ENCODE measurements at places on chromosomes 1 and 21.

GRCh38 chr21:14523234-14523633 is 22.9 kb downstream of the SAMSN1 start:
- no peak for DNase-seq

GRCh38 chr1:228974273-228974672 is 239.0 kb downstream of the RHOU start:
- no peak for DNase-seq

DNA sequence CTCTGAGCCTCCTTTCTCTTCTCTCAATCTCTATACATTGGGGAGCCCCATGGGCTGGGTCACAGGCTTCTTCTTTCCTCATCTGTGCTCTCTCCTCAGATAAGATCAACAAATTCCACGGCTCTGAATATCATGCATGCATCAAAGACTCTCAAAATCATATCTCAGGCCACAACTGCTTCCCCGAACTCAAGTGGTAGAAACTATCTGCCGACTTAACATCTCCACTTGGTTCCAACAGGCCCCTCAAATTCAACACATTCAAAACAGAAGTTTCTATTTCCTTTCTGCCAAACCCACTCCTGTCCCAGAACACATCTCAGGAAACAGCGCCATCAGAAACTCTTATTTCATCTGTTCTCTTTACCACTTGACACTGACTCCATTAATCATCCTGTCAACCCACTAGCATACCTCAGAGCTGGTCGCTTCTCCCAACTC is 16.7 kb downstream of the DDX59 start:
- DNase-seq = no peak

- no peak for DNase-seq
Observed at GRCh38 chr1:41017141-41018017, 4.1 kb downstream of the SLFNL1 start.

GRCh38 chr1:40796939-40797667 is 13.5 kb downstream of the KCNQ4 start:
- no peak for DNase-seq

- DNase-seq = no peak
Observed at GRCh38 chr1:154798645-154799044, 71.4 kb downstream of the KCNN3 start.

DNA sequence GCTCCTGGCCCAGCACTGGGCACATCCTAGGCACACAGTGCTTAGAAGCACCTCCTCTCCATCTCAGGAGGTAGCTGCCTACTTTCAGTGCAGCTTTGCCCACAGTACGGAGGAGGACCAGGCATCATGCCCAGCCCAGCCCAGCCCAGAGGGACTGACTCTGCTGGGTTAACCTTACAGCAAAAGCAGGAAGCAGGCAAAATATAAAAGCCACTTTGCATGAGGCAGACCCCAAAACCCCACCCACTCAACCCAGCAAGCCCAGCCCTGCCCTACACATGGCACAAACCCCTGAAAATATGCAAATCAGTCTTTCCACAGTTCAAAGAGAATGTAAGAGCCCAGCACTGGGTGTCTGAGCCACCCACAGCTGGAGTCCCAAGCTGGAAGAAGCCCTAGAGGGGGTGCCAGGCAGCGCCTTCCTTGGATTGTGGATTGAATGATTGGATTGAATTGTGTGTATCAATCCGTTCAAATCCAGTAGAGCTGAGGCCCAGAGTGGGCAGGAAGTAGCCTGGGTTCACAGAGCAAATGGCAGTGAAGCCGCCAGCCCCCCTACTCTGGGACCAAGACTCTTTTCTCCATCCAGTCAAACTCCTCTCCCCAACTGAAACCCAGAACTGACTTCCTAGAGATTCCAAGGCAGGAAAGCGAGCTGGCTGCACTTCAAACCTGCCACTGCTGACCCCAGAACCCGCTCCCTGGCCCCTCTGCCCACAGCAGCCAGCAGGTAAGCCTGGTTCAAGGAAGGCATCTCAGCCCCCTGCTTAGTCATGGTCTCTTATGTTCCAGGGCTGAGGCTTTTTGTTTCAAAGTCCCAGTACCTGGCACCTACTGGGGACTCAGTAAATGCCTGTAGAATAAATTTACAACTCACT is 117.7 kb downstream of the LACTBL1 start:
- DNase-seq = no peak

DNA sequence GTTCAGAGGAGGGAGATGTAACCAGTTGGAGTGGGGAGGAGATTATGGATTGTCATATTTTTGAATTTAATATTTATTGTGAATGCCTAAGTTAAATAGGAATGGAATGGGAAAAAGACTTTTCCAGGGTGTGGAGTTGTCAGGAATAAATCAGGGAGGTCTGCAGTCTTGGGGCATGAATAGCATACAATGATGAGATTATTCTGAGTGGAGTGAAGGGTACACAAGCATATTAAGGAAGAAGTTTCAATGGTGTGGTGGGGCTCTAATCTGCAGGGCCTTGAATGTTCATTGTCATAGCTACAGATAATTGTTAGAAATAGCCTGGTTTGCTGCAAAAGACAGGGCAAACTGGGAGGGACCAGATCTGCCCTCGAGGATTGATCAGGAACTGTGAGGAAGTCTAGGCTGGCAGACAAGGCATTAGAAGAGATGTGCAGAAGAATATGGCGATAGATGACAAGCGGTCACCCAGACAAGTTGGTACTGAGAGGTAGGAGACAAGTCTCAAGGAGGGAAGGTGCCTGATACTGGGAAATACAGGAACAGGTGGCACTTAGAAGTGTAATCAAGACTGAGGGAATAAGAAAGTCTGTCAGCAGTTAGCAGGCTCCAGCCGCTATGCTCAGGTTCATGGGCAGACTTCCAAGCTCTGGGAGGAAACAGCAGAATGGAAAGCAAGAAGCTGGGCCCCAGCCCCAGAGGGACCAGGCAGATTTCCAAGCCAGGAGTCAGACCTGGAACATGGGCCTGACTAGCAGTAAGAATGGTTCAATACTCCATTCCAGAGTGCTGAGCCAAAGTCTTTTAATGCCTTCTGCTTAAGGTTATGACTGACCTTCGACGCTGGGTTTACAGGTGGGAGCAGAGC is 20.9 kb upstream of the RGL1 start:
- DNase-seq = no peak

- DNase-seq = no peak
Observed at GRCh38 chr1:93565496-93566206, 116.0 kb downstream of the BCAR3 start.

DNA sequence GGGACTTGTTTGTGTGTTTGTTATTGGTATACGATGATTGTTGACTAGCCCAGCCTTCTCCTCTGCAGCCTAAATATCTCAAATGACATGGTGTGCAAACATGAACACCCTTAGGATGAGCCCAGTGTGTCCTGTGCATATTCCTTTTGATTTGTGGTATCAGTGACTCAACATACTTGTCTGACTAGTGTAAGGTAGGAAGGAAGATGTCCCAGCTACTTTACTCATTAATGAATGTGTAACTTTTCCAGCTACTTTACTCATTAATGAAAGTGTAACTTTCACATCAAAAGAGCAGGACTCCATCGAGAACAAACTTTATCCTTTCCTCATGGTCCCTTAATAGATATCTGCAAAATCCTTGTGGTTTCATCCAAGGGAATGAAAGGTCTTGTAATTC is 2.7 kb upstream of the ZNF692 start:
- DNase-seq = no peak

DNA sequence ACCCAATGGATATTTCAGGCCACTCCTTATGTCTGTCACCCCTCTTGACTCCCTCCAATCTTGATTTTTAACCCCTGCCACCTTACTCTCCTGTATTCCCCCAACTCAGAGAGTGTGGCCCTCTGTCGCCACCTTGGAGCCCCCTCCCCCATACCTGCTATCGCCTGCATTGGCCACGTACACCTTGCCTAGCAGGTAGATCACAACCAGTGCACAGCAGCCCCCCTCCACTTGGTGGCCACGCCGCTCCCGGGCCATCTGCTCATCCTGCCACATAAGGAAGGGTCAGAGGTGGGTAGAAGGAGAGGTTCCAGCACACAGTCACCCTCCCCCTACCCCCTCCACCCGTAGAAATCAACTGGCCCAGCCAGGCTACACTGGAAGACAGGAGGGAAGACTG is 2.9 kb downstream of the PPM1J start:
- DNase-seq = no peak

GRCh38 chr1:231969076-231969475 is 342.5 kb downstream of the DISC1 start:
- no peak for DNase-seq

DNA sequence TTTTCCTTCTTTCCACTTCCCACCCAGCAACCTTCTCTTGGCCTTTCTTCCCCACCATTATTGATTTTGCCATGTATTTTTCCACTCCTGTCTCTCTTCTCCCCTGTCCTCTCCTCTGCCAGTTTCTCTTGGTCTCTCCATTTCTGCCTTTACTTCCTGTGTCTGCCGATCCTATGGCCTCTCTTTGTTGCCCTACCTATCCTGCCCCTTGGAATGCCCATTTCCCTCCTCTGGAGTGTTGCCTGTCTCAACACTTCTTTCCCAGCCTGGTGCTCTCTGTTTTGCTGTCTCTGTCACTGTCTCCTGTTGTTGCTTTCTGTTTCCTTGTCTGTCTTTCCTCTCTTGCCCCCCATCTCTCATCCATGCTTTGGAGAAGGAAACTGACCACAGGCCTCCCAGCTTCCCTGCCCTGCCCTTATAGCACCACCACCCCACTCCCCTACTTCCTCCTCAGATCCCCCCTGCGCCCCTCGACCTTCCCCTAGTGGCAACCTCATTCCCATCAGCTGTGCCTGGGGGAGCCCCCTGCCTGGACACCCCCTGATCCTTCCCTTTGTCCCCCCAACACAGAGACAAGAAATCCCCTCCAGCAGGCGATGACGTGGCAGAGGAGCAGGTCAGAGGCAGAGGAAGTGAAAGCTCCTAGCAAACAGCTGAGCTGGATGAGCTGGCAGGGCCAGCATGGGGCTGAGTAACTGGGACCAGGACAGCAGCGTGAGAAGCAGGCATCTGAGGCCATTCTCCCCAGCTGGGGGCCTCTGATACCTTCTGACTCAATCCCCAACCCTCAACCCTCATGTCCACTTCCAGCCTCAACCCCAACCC is 6.6 kb upstream of the ETV3L start:
- DNase-seq = no peak

DNA sequence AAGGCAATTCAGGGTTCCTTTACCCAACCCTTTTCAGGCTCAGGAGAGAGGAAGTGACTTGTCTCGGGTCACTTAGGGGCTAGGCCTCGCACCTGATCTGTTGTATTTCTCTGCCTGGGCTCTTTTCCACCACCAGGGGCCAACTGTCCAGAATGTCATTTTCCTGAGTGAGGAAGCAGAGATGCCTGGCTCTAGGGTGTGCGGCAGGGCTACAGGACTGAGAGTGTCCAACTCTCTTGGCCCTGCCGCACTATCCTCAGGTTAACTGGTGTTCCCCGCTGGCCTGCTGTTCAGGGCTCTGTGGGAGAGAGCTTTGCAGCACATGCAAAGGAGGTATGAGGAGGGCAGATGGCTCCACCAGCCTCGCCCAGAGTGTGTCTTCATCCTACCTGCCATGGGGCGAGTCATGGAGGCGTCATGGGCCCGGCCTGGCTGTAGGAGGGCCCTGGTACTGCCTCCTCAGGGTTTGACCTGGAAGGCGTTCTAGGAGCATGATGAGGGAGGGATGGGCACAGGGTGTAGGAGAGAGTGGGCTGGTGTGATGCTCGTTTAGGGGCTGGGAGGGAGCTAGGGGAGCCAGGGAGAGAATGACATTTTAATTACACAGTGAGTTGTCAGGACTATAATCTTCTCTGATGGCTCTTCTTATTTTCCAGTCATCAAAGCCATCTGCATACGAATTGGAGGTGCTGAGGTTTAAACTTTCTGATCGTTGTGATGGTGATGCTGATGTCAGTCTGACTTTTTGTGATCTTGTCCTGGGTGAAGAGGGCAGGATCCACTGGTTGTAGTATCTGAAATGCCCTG is 128.3 kb downstream of the NOS1AP start:
- DNase-seq = no peak

DNA sequence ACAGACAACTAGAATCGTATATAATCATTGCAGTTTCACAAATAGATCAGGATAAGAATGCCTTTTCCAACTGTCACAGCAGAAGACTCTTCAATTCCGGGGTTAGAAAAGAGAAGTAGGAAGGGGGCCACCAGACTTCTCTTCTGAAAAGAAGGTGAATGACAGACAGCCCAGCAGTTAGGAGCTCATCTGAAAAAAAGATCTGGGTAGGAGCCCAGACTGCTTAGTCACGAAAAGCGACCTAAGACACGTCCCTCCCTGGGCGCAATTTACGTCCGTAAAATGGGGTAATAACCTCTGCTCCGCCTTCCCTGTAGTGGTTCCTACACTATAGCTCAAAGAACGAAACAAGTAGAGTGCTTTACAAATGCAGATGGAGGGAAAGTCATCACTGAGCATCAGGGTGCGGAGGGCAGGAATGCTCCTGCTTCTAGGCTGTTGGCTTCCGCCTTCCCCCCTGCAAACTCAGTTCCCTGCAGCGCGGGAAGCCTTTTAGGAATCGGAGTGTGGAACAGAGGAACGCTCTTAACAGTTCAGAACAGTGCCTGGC is 582 bp downstream of the ORC1 start:
- no peak for DNase-seq

GRCh38 chr1:30506291-30507015 is 216.9 kb downstream of the MATN1 start:
- DNase-seq = no peak

- DNase-seq = no peak
Observed at GRCh38 chr1:109948285-109948630, 36.3 kb upstream of the AHCYL1 start.

- DNase-seq = no peak
Observed at GRCh38 chr1:212461916-212462660, 29.4 kb downstream of the NENF start.

DNA sequence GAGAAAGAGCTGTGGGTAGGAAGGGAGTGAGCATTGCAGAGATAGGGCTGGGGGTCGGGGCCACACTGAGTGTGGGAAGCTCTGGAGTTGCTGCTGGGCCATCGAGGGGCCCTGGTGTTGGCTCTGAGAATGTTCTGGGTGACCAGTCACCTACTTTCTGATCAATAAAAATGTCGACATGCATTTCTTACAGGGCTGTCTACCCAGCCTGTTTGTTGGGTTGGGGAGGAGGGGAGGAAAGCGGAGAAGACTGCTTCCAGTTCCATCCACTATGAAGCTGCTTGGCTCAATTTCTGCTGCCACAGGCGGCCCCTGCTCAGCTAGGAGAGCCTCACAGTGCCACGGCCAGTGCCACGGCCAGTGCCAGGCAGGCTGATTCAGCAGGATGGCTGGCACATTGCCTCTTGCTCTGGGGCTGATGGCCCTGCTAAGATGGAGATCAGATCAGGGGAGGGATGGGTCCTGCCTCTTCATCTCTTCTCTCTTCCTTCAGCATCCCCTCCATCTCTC is 3.0 kb upstream of the PADI3 start:
- DNase-seq = no peak

All from stimulated activated CD4-positive, alpha-beta T cell treated with anti-CD3 and anti-CD28 coated beads, TNF-alpha, amount 100 ng/mL, for 1 hour (primary cell).